ENCODE measurements at places on chromosomes 16 and 17. TPM values are rescaled to one million over a fixed set of nuclear protein-coding genes. Genes with fewer than 3 reads are reported as not detected.

GRCh38 chr16:86380030-86380429 lies 130.3 kb upstream of the FOXF1 start:
- no peak for DNase-seq

GRCh38 chr16:67372664-67373063 lies 20.6 kb downstream of the TPPP3 start:
- no peak for DNase-seq

PRAC2 gene
- total RNA-seq, result not detected

CCDC200 gene
- total RNA-seq, result not detected

EVPL gene
- 285 TPM for total RNA-seq

Measured in lower leg skin (tissue), 4 donors.